ENCODE measurements at places on chromosomes 1 and 21. TPM values are rescaled to one million over a fixed set of nuclear protein-coding genes. Genes with fewer than 3 reads are reported as not detected.

GRCh38 chr1:152127673-152128072, 12.4 kb upstream of the TCHH start:
- no peak for DNase-seq

GRCh38 chr1:200037904-200038303, 10.4 kb downstream of the NR5A2 start:
- DNase-seq, result no peak

GRCh38 chr1:228321435-228321834, 85.2 kb downstream of the TRIM11 start:
- DNase-seq, result no peak

DNA sequence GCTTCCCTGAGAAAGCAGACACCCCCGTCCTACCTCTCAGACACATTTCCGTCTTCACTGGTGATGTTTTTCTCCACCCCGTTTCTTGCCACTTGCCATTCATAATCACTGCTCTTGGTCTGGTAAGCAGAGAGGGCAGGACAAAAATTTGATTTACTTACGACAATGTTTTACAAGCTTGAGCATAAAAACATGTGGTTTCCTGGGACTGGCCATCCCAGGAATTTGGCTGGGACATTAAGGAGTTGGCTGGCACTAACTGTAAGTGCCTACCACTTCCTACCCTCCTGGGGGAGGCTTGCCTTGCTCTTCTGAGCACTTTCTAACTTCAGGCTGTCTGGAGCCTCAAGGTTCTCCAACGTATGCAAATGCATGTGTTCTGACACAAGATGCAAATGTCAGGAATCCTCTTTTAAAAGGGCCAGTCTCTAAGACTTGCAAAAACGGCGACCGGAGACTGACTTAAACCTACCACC, 24.2 kb downstream of the ZBTB18 start:
- DNase-seq, result no peak

Gene IGFN1
- polyA plus RNA-seq, result 3.1 TPM

Gene TMEM54
- 18.7 TPM for polyA plus RNA-seq

DNA sequence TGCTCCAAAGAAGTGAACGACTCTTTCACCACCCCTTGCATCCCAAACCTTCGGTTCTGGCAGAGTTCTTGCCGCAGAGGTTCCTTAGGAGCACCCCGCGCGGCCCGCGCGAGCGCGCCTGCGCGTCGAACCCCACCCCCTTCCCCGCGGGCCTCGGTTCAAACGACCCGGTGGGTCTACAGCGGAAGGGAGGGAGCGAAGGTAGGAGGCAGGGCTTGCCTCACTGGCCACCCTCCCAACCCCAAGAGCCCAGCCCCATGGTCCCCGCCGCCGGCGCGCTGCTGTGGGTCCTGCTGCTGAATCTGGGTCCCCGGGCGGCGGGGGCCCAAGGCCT, at the start of gene C1orf56:
C1orf56 (plus strand) TSS at position 161 of the 334 bp plus-strand sequence; CDS start at position 258, 97 bp downstream.
- DNase-seq, result peak; percentile 83

Gene DMRTB1
- not detected for polyA plus RNA-seq

Gene VAMP4
- polyA plus RNA-seq, result 11.8 TPM

DNA sequence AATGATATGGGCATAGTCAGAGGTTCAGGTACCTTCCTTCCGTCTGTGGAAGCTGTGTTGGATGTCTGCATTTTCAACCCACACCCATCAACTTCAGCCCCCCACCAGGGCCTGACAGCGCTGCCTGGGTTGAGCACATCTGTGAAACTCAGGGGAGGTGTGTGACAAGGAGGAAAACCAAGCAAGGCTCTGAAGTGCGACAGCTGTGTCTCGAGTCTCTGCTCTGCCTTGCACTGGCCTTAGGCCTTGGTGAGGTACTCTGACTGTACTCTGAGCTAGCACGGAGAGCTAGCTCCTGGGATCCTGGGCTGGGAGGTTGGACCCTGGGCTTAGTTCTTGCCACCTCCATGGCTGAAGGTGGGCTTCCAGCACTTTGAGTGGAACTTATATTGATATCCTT, 9.1 kb downstream of the VANGL2 start:
- DNase-seq, result no peak

Gene DNM3
- 4.6 TPM for polyA plus RNA-seq

Gene LDLRAD1
- polyA plus RNA-seq, result not detected

- peak; percentile 65 for DNase-seq
Observed at GRCh38 chr1:223771814-223772770, 59.8 kb downstream of the CAPN2 start.

DNA sequence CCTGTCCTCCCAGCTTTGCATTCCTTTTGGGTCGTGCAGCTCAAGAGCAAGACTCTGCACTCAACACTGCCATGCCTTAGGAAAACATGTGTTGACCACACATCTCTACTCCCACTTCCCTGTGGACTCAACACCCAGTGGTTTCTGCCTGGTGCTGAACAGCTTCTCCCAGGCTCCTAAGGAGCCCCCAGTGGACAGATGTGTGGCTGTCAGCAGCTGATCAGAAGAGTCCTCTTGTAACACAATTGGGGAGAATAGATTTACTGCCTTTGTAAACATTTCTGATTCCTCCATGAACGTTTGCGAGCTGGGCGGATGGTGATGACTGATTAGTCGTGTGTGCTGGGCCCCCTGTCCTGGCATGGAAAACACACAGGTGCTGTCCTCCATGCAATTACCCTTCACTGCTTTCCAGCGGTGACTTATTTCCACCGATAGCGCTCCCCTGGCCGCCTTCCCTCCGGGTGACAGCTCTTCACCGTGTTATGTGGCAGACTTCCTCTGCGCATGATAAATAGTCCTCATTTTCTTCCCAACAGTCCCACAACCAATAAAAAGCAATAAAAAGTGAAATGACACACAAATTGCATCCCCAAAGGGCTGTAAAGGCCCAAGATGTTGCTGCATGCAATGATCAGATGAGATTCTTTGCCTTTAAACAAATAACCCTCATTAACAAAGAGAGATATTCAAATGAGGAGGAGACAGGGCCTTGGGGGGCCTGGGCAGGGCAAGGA, 249.4 kb upstream of the AJAP1 start:
- no peak for DNase-seq

- peak; percentile 55 for DNase-seq
Observed at GRCh38 chr1:162632698-162633080, 425 bp downstream of the DDR2 start.

Gene RXRG
- polyA plus RNA-seq, result 62.7 TPM

Gene ACTL8
- polyA plus RNA-seq, result not detected

DNA sequence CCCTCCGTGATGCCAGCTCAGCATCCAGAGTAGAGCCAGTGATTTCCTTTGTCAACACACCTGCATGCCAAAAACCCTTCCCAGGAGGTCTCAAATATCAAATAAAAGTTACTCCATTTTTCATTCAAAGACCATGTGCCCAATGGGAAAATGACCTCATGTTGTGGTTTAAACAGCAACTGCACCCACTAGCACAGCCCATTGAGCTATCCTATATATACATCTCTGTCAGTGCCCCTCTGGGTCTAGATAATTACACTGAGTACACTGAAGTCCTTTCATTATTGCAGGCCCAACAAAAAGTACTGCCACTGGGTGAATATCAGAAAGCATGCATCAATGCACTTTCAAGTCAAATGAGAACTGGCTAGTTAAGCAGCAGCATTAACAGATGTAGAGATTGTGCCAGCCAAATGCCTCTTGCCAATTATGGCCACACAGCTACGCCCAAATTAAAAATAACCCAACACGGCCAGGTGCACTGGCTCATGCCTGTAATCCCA, 117.7 kb downstream of the SLC45A1 start:
- no peak for DNase-seq

GRCh38 chr1:81174052-81174451, 626.7 kb upstream of the ADGRL2 start:
- DNase-seq, result no peak

DNA sequence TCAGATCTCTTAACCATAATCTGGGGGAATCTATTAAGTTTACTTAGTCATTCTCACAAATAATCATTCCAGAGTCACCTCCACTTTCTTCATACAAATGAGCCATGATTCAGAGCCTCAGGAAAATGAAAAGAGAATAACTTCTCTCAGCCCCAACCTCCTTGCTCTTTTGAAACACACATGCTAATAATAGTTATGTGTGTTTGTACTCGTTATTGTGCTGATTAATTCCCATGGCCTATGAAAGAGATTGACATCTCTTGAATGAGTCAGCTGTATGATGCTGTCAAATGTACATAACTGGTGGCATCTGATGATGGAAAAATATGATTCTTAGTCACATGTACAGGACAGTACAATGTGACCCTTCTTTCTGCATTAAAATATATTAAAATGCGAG, 41.5 kb downstream of the DTL start:
- no peak for DNase-seq

DNA sequence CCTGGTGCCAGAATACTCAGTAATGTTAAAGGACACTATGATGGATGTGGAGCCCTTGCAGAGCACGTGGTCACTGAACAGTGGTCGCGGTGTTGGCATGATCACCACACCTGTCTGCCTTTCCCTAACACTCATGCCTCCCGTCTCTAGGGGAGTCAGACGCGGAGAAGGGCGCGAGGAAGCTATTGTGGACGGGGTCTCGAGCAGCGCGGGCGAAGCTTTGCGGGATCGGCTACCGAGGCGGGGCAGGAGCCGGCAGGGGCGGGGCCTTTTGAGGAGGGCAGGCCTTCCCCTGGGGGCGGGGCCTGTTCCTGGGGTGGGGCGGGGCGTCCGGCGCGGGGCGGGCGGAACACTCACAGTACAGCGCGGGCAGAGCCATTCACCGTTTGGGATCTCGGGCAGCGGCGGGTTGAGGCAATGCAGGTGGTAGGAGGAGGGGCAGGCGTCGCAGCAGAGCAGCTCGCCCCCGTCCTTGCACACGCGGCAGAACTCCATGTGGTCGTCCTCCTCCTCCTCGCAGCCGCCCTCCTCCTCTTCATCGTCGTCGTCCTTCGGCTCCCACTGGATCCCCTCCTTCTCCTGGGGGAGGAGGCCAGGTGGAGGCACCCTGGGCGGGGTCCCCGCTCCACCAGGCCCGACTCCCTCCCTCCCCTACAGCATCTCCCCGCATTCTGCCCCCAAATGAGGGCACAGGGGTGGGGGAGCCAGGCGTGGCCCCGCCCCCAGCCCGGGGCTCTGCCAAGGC, 31.5 kb downstream of the CHD5 start:
- DNase-seq, result no peak

- no peak for DNase-seq
Observed at GRCh38 chr1:200654660-200655059, 15.0 kb downstream of the DDX59 start.

DNA sequence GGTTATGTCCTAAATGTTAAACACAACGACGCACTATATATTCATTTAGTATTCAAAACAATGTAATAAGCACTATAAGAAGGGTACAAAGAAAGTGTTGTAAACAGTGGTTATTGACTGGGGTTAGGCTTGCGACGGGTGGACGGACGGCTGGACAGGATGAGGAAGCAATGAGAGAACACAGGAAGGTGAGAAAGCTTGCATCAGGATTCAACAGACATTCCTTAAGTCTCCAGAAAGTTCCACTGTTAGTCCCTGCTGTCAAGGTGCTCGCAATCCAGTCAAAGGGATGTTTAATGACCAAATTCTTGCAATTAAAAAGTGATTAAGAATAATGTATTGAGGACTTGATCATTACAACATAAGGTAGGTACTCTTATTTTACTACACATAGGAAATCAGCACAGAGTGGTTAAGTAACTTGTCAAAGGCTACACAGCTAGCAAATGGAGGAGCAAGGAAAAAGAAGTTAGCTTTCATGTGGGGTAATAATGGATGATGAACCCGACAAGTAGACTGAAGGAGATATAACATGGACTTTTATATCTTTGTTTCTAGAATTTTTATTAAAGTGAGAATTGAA, 994 bp upstream of the ACBD6 start:
- no peak for DNase-seq

Gene FAM110D
- 0.77 TPM for polyA plus RNA-seq

Gene CFAP74
- polyA plus RNA-seq, result 0.18 TPM

Gene SLC50A1
- 20.6 TPM for polyA plus RNA-seq

Gene CLDN19
- polyA plus RNA-seq, result 1.4 TPM
